Activated CD4-positive, CD25-positive, alpha-beta regulatory T cell treated with anti-CD3 and anti-CD28 coated beads, Interleukin-2, amount 50 U/mL, for 16 hours (primary cell): ENCODE measurements at places on chromosomes 11 and 22.

- no peak for DNase-seq
Observed at GRCh38 chr11:102553835-102554282, 23.3 kb upstream of the MMP7 start.

DNA sequence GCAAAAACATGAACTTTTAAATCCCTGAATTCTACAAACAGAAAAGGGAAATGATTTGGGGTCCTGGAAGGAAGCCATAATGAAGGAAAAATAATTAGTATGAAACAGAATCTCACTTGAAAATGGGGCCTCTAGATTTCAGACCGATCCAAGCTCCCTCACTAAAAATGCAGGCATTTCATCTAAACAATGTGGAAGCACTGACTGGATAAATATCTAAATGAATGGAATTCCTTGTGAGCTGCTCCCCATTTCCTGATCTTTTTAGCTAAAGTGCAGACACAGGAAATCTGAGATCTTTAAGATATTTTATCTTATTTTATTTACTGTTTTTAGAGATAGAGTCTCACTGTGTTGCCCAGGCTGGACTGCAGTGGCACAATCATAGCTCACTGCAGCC, 1255.8 kb downstream of the LRRC4C start:
- no peak for DNase-seq

GRCh38 chr11:103985041-103985440, 51.4 kb upstream of the DDI1 start:
- no peak for DNase-seq

DNA sequence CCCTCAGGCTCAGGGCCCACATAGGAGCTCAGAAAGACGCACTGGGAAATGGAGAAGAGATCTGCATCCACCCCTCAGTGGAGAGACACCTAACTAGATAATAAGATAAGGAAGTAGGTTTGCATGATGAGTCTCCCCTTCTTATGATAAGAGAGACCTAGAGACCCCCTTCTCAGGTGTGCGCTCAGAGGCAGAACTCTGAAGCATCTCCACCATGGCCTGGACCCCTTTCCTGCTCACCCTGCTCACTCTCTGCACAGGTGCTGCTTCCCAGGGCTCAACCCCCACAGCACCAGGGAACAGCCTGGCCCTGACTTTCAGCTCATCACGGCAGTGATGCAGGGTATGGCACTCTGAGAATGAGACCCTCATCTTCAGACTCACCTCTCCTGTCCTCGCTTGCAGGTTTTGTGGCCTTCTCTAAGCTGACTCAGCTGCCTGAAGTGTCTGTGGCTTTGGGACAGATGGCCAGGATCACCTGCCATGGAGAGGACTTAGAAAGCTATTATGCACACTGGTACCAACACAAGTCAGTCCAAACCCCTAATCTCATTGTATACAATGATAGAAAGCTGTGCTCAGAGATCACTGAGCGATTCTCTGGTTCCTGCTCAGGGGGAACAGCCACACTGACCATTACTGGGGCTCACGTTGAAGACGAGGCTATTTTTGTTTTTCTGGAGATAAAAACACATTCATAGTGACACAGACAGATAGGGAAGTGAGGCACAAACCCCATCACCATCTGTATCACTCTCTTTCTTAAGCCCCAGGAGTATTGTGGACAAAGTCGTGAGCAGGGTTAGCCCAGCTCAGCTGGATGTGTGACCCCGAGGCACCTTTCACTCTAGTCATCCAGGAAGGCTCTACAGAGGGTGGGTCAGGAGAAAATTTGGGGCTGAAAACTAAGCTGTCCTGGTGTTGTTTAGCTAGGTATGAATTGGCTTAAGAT, 29.7 kb upstream of the IGLL5 start:
- no peak for DNase-seq

DNA sequence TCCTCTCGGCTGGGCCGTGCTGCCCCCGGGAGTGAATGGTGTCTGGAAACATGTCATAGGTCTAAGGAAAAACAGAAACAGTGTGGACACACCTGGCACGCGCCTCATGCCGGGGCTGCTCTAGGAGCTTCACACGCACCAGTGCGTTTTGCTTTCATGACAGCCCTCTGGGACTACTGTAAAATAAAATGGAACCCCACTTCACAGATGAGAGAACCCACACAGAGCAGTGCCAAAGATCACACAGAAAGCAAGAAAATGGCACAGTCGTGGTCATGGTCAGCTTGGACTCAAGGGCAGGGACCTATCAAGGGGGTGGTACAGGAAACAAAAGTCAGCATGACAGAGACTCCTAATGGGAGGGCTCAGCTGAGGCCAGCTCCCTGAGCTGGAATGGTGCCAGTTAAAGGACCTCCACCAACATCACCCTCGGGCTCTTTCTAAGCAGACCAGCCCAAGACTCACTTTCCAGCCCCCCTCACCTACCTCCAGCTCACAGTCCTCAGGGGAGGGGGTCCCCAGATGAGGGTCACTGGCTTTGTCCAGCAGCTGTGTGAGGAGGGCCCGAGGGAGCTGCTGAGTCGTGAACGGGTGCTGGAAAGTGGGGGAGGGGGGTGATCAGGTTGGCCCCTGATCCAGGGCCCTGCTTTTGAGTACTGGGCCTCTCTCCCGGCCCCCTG, 3.3 kb downstream of the MAP4K2 start:
- no peak for DNase-seq
